ENCODE measurements at places on chromosomes 1 and 21.

GRCh38 chr1:244060686-244061085 lies 9.6 kb downstream of the ZBTB18 start:
- no peak for DNase-seq

DNA sequence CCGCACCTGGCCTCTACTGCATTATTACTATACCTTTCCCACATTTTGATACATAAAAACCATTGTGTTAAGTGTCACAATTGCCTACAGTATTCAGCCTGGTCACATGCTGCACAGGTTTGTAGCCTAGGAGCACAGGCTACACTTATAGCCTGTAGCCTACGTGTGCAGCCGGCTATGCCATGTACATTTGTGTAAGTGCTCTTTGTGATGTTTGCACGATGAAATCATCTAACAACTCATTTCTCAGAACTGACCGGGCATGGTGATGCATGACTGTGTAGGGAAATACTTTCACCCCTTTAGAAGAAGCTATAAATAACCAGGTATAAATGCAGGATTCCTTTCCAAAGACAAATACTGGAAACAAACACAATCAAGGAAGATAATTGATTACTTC lies 12.1 kb downstream of the ERG start:
- no peak for DNase-seq

GRCh38 chr1:38464071-38464661 lies 395.4 kb downstream of the RRAGC start:
- no peak for DNase-seq

GRCh38 chr1:202315576-202316168 lies 26.1 kb downstream of the UBE2T start:
- DNase-seq, result peak; percentile 46

DNA sequence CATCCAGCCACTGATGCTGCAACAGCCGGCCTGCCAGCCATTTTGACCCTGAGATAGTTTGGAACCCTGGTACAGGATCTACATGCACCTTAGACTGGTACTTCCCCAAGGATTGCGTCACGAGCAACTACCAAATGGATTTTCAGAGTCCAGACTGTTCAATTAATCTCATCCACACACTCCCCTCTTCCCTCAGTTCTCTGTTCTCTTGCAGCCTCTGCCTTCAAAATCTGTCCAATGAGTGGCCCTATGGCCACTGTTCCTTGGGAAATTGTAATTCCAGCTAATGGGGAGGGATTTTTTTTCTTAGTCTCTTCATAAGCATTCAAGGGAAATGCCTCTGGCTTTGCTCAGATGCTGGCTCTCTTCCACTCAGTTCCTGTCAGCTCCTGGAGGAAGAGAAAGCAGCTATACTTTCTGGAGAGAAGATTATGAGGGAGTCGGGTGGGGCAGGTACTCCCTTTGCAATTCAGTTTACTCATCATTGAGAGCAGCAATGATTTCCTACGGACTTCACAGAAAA lies 19.8 kb upstream of the UAP1 start:
- no peak for DNase-seq

DNA sequence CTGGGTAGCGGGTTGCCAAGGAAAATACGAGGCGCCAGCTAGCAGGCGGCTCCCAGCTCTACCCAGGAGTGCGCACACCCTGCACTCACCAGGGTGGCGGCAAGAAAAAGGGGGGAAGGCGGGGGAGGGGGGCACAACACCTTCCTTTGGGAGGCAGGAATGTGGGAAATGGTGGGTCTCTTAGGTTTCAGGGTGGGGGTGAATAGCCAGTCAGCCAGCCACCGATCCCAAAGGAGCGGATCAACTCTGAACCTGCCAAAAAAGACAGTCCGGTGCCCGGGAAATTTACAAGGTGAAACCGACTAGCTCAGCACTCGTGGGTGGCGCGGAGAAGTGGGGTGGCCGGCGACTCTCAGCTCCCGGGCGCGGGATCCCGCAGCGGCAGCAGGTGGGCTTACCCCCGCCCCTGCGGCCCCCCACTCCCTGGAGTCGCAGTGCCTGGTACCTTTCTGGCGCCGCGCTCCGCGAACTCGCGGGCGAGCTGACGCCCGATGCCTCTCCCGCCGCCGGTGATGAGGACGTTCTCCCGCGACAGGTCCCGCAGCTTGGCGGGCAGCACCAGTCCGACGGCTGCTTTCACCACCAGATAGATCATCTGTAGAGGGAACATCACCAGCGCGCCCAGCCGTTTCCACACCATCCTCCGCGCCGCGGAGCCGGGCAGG lies 1.2 kb downstream of the DHRS3 start:
- no peak for DNase-seq

All from stimulated activated CD4-positive, alpha-beta T cell treated with anti-CD3 and anti-CD28 coated beads, TNF-alpha, amount 100 ng/mL, for 1 hour (primary cell).